ENCODE measurements at places on chromosomes 1 and 21.
A peak's percentile ranks its signal among the peaks of the same experiment; 100 is the strongest.

GRCh38 chr1:68442822-68443556, 6.8 kb downstream of the RPE65 start:
- DNase-seq: peak; percentile 61

GRCh38 chr21:29152916-29153315, 22.5 kb downstream of the MAP3K7CL start:
- DNase-seq: no peak

- DNase-seq: no peak
Measured at GRCh38 chr1:170397061-170397460, 134.9 kb upstream of the GORAB start.

- DNase-seq: no peak
Measured at GRCh38 chr1:169465281-169465680, 20.5 kb downstream of the SLC19A2 start.

- DNase-seq: no peak
Measured at GRCh38 chr1:14983277-14983676, 170.3 kb upstream of the TMEM51 start.

DNA sequence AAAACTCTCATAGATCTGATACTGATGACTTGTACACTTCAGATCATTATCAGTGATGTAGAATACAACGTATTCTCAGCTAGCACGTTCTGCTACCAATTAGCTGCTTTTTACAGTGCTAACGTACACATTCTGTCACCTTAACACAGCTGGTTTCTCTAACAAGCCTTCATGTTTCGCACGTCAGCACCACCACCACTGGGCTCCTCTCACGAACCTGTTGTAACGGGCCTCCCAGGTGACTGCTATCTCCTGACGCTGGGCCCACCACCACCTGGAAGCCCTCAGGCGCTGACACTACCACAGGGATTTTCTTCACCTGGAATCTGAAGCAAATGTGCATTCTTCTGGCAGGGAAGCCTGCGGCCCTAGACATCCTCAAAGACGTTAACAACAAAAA, 19.8 kb downstream of the TOMM20 start:
- no peak for DNase-seq

GRCh38 chr21:44526096-44526997, 13.6 kb downstream of the KRTAP10-1 start:
- DNase-seq: no peak

Data from astrocyte of the spinal cord (primary cell).